Caudate nucleus (tissue), 63 donors: ENCODE measurements at places on chromosomes 7 and 10.

- DNase-seq: peak; percentile 20
Measured at GRCh38 chr10:63977329-63977923, 456.2 kb downstream of the REEP3 start.

- DNase-seq: no peak
Measured at GRCh38 chr7:143183024-143183423, at the start of gene TAS2R39. TAS2R39 (plus strand) TSS chr7:143183419; CDS start chr7:143183419, 0 bp downstream.

DNA sequence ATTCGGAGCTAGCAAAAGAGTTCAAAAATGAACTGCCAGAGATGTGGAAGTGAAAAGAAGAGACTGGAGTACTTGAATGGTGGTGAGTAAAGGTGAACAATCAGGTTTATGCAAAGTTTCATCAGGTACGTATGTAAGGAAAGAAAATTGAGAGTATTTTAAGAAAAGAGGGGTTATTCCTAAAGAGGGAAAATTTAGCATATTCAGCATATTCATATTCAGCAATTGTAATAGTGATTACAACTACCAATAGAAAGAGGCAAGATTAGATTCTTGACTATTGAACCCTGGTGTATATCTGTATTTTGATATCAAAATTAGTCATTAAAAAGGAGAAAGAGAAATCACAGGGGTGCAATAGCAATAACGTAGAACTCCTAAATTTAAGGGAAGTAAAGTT is 100.9 kb downstream of the TES start:
- DNase-seq: no peak

DNA sequence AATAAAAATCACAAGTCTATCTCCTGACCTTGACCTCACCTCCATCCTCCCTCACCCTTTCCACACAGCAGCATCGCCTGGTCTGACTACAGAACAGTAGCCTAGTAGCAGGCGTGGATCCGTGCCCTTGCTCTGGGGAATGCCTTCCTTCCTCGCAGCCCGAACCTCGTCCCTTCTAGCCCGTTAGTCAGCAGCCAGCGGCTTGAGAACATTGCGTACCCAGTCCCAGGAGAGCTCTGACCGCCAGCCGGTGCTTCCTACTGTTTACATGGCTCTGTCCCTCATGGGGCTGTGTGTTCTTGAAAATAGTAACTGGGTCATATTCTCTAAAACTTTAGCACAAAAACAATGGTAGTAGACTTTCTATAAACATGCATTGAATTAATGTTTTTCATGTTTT is 682.7 kb upstream of the IGFBP3 start:
- DNase-seq: no peak

DNA sequence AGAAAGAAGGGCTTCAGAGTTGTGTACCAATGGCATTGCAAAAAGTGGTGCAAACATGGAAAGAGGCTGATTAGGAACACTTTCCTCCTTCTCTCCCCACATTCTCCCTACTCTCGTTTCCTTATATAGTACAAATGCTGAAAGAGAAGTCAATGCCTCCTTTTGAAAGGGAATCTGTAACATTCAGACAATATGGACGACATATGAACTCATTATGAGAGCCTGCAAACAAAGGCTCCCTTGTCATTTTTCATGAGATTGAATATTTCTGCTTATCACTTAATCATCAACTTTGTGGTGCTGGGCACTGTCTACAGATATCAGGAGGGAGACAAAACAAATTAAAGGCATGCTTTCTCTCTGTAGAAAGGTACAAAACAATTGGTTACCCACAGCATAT is 437.1 kb upstream of the PHF14 start:
- DNase-seq: no peak

GRCh38 chr10:27621461-27621860 is 117.4 kb downstream of the RAB18 start:
- no peak for DNase-seq

DNA sequence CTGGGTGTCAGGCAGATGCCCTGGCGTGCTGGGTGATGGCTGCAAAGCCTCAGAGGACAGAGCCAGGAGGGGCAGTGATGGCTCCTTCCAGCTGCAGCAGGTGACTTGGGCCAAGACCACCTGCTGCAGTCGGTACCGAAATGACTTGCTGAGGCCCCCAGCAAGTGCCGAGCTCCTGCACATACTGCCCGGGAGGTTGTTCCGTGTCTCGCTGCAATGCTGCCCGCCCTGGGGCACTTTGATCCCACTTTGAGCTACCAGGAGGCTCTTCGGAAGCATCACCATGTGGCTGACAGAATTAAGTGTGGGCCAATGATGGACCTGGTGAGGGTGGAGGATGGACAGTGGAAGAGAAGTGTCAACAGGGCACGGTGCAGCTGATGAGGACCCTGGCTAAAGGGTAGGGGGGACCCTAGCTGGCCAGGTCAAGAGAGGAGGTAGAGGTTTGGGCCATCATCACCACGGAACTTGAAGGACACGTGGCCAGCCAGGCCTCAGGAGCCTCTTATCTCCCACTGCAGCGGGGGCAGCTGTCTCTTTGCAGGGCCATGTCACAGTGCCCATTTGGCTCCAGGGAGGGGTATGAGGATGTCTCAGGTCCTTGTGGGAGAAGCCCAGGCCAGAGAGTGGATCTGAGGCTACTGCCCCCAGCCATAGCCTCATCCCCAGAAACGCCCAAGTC is 51.1 kb upstream of the NANOS1 start:
- no peak for DNase-seq

DNA sequence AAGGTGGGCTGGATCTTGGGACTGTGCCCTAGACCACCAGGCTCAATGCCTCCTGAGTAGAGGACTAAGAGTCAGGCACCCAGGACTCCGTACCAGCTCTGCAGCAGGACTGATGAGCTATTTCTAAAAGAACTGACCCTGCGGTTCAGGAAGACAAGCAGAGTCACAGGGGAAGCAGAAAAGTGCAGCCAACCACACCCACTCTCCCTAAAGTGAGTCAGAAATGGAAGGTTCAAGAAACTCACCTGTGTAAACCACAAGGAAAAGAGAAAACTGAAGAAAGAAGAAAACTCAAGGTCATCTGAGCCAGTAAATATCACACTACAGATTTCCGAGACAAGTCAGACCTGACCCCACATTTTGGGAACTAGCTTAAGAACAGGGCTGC is 2.5 kb downstream of the PARP12 start:
- DNase-seq: no peak

DNA sequence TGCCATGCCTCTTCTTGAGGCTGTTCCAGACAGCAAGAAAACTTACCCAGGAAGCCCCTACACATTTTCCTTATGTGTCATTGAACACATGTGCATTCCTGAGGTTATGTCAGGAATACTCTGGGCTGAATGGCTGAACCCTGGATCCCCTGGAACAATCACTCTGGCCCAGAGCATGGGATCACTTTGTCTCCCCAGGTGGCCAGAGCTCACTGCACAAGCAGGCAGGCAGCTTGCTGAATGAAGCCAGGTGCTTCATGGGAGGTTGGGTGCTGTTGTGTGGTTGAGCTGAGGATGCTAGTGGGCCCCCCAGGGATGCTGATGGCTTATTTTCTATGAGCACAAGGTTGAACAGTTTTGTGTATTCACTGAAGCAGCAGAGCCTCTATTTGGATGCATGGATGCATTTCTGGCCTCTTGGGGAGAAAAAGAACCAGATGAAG is 54.7 kb upstream of the NPTX2 start:
- DNase-seq: no peak

- no peak for DNase-seq
Measured at GRCh38 chr7:36387435-36388231, 2.0 kb upstream of the ANLN start.

DNA sequence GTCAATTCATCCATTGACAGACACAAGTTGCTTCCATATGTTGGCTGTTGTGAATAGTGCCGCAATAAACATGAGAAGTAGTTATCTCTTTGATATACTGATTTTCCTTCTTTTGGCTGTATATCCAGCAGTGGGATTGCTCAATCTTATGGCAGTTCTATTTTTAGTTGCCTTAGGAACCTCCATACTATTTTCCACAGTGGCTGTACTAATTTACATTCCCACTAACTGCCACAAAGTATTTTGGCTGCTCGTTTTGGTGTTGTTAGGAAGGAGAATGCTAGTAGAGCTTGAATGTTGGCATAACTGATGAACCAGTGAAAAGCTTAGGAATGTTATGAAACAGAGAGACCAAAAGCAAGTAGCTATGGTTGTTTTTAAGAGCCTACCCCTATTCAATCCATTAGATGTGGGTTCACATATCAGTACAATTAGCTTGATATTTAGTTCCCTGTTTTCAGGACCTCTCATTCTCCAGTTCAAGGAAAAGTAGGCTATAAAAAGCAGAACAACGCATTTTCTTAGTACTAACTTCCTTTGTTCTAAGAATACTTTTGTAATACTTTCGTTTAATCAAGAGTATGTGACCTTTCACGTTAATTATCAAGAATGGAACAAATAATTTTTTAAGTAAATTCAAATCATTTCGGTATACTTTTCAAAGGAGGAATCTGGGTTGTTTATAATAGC is 100.3 kb downstream of the FAS start:
- no peak for DNase-seq

GRCh38 chr10:92419740-92420545 is 129.0 kb downstream of the MARCHF5 start:
- no peak for DNase-seq

DNA sequence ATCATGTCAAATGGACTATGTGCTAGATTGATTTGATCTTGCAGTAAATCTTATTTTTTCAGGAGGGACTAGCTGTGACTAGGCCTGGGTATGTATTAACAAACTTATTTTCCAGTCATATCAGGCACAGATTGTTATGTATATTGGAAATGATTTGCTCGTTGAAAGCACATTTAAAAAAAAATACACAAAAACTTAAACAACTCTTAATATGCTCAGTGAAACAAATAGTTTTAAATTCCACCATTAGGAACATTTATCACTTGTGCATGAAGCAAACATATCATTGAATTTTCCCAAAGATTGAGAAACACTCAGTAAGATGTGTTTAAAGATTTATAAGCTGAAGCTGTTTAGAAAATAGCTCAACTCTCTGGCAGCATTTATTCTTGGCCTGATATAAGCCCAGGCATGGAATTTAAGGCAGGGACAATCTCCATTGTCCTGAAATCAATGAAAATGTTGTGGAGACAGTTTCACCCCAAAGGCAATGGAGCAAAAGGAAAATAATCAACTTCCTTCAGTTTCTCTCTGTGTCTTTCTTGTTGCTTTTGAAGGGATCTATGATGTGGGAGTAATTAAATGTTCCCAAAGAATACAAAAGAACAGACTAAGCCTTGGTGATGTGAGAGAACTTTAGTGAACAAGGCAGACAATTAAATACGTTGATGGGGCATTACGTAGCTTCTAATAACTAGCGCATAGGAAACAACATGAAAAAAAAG is 250.3 kb downstream of the GPR37 start:
- no peak for DNase-seq

- no peak for DNase-seq
Measured at GRCh38 chr10:122112021-122112616, 123.2 kb downstream of the TACC2 start.

- no peak for DNase-seq
Measured at GRCh38 chr7:157955348-157955999, 618.7 kb downstream of the DNAJB6 start.

GRCh38 chr7:47521816-47522561 is 59.9 kb downstream of the TNS3 start:
- no peak for DNase-seq

- no peak for DNase-seq
Measured at GRCh38 chr10:49388161-49388560, 7.7 kb downstream of the DRGX start.

DNA sequence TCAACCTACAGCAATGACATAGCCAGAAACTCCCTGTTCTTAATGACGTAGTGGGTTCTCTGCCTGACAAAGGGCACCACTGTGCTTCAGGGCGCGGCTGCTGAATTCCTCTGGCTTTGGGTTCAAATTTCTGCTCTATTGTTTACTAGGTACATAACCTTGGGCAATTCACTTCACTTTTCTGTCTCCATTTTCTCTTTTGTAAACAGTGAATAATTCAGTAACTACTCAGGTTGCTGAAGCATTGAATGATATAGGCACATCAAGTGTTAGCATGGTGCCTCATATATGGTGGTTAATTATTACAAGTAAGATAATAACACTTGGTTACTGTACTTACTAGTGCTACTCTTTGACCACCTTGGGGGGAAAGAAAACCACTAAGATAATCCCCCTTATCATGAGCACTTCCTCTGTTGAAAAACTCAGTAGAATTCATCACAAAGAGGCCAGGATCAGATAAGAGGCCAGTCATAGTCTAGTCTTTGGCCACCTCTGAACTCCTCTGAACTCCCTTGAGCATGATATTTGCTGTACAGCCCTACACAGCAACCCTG is 92.0 kb upstream of the AHR start:
- no peak for DNase-seq

- DNase-seq: no peak
Measured at GRCh38 chr10:75432176-75432575, 752 bp downstream of the LRMDA start.

DNA sequence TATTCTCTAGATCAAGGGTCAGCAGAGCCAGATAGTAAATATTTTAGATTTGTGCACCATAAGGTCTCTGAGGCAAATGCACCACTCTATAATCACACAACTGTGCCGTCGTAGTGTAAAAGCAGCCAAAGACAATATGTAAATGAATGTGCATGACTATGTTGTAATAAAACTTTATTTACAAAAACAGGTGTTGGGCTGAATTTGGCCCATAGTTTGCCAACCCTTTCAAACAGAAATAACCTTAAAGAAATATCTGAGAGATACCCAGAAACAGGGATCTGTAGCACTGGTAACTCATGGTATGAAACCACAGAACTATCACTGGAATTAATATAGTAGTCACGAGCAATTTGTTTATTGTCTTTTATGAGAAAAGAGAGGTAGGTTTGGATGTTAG is 86.0 kb downstream of the ARID5B start:
- no peak for DNase-seq

- DNase-seq: no peak
Measured at GRCh38 chr7:152866791-152867501, 107.4 kb downstream of the ACTR3B start.

DNA sequence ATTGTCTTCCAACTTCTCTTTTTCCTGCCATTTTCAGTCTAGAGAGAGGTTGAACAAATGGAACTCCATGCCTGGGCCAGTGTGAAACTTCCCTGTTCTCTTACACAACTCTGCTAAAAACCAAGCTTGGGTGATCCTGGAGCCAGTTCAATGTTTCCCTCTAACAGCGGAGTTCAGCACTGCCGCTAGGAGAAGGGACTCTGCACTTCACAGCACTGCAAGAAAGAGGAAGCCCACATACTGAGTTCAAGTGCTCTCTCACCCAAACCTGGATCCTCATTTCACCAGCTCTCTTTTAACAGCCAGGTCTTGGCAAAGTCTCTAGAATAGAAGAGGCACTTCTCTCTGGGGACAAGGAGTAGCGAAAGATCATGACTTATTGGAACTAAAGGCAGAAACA is 18.8 kb downstream of the FOXI2 start:
- DNase-seq: no peak

- DNase-seq: peak; percentile 61
Measured at GRCh38 chr7:72805526-72806494, 22.2 kb downstream of the TYW1B start.

DNA sequence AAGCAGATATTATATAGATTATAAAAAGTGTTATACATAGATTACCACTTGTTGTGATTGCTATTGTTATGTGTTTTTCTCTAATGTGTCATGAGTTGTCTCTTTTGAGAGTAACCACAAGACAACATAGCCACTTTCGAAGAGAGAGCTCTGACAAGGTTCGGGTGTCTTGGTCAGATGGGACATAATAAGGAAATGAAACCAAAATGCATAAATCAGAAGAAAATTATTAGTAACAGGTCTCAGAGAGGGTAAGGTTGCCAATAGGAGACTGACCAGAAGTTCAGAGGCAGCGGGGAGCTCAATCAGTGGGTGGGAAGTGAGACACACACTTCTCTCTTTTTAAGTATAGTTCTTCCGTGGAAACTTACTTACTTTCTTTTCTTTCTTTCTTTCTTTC is 639.2 kb upstream of the POT1 start:
- DNase-seq: no peak
